ENCODE measurements at places on chromosomes 6 and 20. TPM values are rescaled to one million over a fixed set of nuclear protein-coding genes. Genes with fewer than 3 reads are reported as not detected.

DNA sequence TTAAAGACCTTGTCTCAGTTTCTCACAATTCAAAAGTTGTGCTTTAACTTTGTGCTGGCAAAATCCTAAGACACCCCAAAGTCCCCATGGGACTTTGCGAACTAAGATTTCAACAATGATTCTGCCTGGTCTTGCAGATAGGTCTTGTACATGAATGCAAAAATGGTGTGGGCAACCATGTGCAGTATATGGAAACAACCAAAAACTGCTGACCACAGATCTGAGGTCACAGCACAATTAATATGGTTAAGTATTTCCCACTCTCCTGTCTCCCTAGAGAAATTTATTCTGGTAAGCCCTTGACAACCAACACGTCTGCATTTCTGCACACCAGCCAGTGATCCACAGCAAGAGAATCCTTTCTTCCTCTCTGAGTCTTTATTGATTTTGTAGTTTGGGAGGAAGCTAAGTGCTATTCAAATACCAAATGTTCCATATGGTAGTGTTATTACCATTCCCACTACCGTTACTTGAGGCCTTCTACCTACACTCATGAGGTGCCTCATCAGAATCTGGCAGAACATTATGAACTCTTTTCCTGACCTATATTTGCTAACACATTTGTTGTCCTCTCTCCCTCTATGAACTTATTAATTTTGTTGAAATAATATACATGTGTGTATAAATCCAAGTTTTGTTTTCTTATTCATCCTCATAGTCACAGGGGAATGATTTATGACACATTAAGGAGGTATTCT is 178.7 kb downstream of the ATXN1 start:
- DNase-seq, result no peak
- H3K4me3 ChIP-seq, result no peak overlapping the region
- H3K27me3 ChIP-seq, result no peaks in the 10 kb centered on the region
- no peak overlapping the region for H3K27ac ChIP-seq

DNA sequence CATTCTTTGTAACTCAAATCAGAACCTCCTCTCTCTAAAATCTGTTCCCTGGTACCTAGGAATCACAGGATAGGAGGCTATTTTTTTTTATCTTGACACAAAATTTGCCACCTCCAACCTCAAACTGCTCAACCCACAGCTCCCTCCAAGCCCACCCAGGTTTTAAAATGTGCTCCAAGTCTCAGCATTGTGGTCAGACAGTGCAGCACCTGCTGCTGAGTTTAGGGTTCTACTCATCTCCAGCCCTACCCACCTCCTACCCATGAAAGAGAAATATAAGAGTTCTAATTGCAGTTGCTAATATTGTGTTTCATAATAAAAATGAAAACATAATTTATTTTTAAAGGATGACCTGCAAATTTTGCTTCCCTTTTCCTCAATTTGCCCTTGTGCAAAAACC is 496.5 kb downstream of the MAFB start:
- no peak overlapping the region for H3K27ac ChIP-seq
- H3K4me1 ChIP-seq, result no peaks in the 10 kb centered on the region
- DNase-seq, result no peak
- H3K36me3 ChIP-seq, result no peaks in the 10 kb centered on the region
- H3K4me3 ChIP-seq, result no peak overlapping the region

DNA sequence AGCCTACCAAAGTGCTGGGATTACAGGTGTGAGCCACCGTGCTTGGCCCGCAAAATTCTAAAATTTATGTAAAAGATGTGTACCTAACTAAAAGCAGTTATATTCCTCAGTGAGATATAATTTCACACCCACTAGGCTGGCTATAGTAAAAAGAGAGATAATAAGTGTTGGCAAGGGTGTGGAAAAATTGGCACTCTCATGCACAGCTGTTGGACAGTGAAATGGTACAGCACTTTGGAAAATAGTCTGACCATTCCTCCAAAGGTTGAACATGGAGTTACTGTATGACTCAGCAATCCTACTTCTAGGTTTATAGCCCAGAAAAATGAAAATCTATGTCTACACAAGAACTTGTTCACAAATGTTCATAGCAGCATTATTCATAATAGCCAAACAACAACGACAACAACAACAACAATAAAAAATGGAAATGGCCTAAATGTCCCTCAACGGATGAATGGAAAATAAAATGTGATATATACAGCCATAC is 13.9 kb downstream of the C6orf15 start:
- no peak overlapping the region for H3K4me3 ChIP-seq
- H3K36me3 ChIP-seq, result no peaks in the 10 kb centered on the region
- no peak for DNase-seq
- no peak overlapping the region for H3K27ac ChIP-seq
- H3K27me3 ChIP-seq, result peaks cover 10% of the 10 kb centered on the region

- no peak overlapping the region for H3K27ac ChIP-seq
- no peaks in the 10 kb centered on the region for H3K36me3 ChIP-seq
- DNase-seq, result no peak
Measured at GRCh38 chr6:134910593-134910935, 39.3 kb downstream of the ALDH8A1 start.

NT5E gene
- 7.2 TPM for total RNA-seq

MAS1 gene
- not detected for total RNA-seq

MC3R gene
- not detected for total RNA-seq

BMP5 gene
- not detected for total RNA-seq

ZSCAN23 gene
- 1.7 TPM for total RNA-seq

DDX43 gene
- 1.7 TPM for total RNA-seq

Data from activated CD4-positive, alpha-beta T cell treated with anti-CD3 and anti-CD28 coated beads, Interleukin-2, amount 10 ng/mL, durations not matched to agents 7 days and 5 days (primary cell).